CD4-positive, alpha-beta T cell treated with Interleukin-6 at 100 ng/mL for 8 hours (primary cell): ENCODE measurements at places on chromosomes 11 and 22.
A peak's percentile ranks its signal among the peaks of the same experiment; 100 is the strongest.

GRCh38 chr11:84414920-84415319 is 1128.8 kb upstream of the CCDC90B start:
- DNase-seq = no peak

DNA sequence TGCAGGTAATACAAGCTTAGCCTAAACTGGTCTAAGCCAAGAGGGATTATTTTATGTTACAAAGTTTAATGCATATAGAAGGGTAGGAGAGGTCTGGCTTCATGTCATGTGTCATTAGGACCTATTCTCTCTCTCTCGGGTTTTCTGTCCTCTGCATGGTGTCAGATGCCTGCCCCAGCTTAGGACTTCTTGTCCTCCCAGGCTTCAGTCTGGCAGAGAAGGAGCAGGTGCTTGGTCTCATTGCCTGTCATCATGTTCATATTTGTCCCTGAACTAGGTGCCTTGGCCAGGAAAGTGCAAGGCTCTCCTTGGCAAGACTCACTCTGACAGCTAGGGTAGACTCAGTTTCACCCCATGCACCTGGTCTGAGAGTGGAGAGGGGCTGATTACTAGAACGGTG is 126.3 kb downstream of the ADAMTS15 start:
- DNase-seq = no peak

- DNase-seq = no peak
Measured at GRCh38 chr22:26786398-26786797, 129.0 kb downstream of the MIAT start.

- no peak for DNase-seq
Measured at GRCh38 chr11:17077240-17077519, 287 bp downstream of the RPS13 start.

- no peak for DNase-seq
Measured at GRCh38 chr11:24082241-24082640, 414.6 kb upstream of the LUZP2 start.

- DNase-seq = no peak
Measured at GRCh38 chr22:43487311-43488030, 75.7 kb downstream of the MPPED1 start.

- no peak for DNase-seq
Measured at GRCh38 chr11:40130427-40130826, 1329.0 kb downstream of the LRRC4C start.

DNA sequence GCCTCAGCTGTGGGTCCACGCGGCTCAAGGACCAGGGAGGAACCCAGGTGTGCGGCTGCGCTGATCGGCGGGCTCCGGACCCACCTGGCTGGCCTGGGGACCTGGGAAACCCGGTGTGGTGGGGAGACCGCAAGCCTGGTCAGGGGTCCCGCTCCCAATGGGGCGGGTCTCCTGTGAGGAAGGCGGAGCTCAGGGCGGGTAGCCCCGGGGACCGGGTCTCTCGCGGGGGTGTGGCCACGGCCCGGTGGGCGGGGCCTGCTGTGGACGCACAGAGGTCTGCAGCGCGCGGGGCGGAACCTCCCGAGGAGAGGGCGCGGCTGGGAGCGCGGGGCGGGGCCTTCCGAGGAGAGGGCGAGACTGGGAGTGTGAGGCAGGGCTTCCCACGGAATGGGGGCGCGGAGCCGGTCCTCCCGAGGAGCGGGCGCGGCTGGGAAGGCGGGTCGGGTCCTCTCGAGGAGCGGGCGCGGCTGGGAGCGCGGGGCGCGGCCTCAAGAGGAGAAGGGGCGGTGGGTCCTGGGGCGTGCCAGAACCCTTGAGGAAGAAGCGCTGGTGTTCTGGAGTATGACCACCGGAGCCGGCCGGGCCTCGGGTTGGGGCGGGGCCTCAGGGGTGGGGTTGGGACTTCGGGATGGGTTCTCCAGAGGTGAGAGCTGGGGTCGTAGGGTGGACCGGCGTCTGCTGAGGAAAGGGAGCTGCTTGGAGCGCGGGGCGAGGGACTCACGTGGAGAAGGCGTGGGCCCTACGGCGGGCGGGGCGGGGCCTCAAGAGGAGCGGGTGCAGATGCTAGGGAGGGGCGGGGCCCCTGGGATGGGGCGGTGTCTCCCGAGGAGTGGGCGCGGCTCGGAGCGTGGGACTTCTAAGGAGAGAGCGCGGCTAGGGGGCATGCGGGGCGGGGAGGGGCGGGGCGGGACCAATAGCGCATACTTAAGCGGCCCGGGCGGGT is 20.8 kb downstream of the DGCR6L start:
- DNase-seq = peak; percentile 94

GRCh38 chr11:30110691-30111090 is 93.9 kb upstream of the KCNA4 start:
- DNase-seq = no peak

DNA sequence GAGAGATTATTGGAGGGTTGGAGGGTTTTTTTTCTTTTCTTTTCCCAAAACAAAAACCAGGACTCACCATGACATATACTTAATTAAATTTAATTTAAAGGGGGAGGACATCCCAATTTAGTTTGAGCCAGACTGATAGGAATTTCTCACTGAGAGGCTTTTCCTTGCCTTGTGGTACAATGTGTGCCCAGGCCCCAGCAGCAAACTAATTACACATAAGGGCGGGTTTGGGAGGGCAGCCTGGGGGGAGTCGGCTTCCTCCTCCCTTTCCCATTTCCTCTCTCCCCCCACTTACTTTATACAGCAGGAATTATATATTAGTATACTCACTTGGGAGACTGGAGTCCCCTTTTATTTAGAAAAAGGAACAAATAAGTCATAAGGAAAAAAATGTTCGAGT is 2.9 kb downstream of the TEAD1 start:
- DNase-seq = no peak

GRCh38 chr11:2523821-2524391 is 79.1 kb downstream of the KCNQ1 start:
- no peak for DNase-seq

DNA sequence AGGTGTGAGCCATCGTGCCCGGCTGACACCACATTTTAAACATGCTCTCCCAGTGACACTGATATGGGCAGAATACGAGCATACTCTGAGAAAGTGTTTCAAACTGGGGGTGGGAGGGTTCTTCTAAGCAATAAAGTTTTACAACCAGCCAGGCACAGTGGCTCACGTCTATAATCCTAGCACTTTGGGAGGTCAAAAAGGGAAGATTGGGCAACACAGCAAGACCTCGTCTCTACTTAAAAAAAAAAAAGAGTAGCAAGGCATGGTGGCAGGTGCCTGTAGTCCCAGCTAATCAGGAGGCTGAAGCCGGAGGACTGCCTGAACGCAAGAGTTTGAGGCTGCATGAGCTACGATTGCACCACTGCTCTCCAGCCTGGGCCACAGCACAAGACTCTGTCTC is 2.2 kb downstream of the GANAB start:
- no peak for DNase-seq

DNA sequence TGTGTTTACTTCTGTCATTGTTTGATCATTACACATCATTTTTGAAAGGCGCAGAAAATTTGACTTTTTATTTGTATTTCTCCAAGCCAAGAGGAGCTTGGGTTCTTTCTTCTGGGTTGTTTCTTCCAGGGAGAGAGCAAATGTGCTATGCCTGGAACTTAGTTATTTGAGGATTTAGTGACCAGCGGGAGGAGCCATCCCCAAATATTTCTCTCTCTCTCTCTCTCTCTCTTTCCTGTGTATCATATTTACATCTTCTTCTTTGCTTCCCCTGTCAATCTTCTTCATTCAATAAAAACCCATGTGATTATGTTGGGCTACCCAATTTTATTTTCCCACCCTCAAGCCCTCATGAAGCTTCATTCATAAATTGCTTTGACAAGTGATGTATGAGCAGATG is 534.5 kb downstream of the LRRC4C start:
- DNase-seq = no peak

GRCh38 chr22:46596032-46596441 is 24.1 kb upstream of the GRAMD4 start:
- no peak for DNase-seq

GRCh38 chr11:106466521-106467080 is 389.1 kb downstream of the AASDHPPT start:
- DNase-seq = no peak

DNA sequence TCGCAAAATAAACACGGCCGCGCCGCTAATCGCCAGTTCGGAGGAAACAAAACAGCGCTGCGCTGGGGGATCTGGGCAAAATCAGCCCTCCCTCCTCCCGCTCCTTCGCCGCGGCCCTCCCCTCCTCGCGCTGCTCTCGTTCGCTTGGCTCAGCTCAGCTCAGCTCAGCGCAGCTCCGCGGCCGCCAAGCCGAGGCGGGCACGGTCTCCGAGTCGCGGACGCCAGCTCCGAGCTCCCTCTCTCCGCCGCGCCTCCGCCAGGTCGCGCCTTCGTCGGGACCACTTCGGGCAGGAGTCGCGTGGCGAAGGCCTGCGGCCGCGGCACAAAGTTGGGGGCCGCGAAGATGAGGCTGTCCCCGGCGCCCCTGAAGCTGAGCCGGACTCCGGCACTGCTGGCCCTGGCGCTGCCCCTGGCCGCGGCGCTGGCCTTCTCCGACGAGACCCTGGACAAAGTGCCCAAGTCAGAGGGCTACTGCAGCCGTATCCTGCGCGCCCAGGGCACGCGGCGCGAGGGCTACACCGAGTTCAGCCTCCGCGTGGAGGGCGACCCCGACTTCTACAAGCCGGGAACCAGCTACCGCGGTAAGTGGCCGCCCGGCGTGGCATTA is at the start of gene SPON1:
TSS of gene SPON1 (plus strand) at position 162 of the 607 bp plus-strand sequence. CDS start at position 344, 182 bp downstream.
- peak; percentile 8 for DNase-seq

- no peak for DNase-seq
Measured at GRCh38 chr11:102010776-102011494, 36.3 kb upstream of the CFAP300 start.

GRCh38 chr22:36135306-36135980 is 25.1 kb downstream of the APOL3 start:
- DNase-seq = no peak

GRCh38 chr22:49271831-49272230 is 555.8 kb downstream of the BRD1 start:
- no peak for DNase-seq

DNA sequence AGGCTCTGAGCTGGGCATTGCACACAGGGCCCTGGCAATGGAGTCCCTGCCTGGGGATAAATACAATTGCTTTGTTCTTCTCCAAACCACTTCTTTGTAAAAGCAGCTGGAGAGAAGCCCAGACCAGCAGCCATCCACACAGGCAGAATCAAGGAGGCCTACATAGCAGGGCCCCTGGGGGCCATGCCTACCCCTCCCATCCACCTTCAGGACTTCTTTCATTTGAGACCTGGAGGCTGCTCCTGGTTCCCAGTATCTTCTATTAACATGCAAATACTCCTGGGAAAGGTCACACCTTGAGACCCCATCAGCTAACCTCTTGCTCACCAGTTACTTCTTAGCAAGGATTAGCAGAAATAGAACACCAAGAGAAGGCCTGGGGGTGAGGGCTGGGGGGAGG is 511.1 kb downstream of the SOX6 start:
- no peak for DNase-seq

DNA sequence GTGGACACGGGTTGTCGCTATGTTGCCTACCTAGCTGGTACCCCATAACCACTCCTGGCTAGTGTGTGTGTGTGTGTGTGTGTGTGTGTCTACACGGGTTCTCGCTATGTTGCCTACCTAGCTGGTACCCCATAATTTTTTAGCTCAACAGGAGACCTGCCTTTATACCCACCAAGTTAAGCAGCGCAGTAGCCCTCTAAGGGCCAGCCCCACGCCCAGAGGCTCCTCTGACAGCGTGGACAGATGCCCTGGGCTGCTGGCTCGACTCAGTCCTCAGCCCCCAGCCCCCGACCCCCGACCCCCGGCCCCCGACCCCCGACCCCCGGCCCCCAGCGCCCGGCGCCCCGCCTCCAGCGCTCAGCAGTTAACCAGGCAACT is 351 bp upstream of the AKIP1 start:
- no peak for DNase-seq

DNA sequence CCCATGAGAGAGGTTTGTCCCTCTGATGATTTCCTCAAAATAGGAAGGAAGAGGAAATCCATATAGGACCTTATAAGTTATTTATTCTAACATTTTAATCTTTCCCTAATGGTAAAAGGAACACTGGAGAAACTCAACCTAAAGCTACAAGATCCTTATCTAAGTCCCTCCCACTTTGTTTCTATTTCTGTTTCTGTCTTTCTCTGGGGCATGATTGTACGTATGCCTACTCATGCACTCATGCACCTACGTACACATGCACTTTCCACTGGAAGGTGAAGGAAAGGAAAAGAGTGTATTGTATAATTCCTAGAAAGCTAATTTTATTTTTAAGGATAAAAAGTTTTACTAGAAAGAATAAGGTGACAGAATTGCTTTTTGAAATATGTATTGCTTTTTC is 125.0 kb downstream of the RAB38 start:
- DNase-seq = no peak

DNA sequence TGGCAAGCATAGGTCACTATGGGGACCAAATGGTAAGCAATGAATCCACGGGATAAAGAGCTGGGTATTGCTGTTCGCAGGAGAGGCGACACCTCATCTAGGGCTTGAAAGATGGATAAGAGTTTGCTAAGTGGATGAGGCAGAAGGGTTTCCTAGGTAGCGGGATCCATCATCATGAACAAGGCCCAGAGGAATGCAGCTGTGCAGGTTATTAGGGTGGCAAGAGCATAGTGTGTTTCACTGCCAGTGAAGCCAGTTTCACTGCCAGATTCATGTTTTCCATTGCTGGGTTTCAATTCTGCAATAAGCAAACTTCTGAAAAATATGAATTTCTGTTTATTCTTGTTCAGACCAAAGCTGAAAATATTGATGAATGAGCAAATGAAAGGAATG is 27.2 kb downstream of the WEE1 start:
- DNase-seq = no peak

- DNase-seq = peak; percentile 27
Measured at GRCh38 chr11:2194877-2195755, 23.5 kb upstream of the TH start.

- no peak for DNase-seq
Measured at GRCh38 chr11:111455291-111456085, 56.7 kb downstream of the BTG4 start.

DNA sequence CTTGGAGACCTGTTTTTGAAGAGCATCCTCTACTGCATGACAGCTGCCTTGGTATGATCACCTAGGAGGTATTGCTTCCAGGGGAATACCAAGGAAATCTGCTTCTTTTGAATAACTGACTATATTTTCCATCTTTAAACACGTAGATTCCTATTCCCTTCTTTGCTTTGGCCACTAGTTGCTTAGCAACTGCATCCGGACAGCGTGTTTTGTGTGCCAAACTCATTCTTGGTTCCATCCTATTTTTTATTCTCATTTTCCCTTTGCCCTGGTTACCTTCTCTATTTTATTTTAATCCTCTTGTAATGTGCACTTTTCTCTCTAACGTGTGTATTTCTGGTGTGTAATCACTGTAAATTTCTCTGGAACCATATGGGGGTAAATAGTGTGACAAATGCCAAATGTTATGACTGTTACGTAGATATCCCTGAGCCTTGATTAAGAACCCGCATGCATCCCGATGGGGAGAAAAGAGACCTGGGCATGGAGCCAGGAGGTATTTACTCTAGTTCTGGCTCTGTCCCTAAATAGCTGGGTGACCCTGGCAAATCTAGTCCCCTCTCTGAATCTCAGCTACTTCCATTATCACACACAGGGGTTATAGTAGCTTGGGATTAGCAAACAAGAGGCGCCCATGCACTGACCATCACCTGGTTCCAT is 241.7 kb downstream of the MIAT start:
- no peak for DNase-seq
